ENCODE measurements at places on chromosomes 13 and 19.

- DNase-seq, result no peak
Observed at GRCh38 chr19:46265217-46265828, 31.5 kb upstream of the HIF3A start.

GRCh38 chr19:17210296-17210695 lies 4.9 kb upstream of the USE1 start:
- DNase-seq, result no peak

DNA sequence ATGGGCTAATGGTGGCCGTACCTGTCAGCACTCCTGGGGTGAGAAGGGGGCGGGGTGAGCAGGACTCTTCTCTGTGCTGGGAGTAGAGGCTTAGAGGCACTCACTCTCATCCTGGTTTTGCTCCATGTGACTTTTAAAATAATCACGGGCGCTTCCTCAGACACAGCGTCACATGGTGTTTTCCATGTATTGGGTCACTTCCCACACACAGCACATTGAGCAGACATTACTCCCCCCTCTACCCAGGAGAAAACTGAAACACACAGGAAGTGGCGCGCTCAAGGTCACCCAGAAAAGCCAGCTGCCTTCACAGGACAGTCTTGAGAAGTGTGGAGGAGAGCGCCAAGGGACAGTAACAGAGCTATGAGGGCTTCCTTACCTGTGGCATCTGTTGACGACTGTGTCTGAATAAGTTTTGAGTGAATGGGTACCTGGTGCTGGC lies 23.2 kb downstream of the SPATA13 start:
- DNase-seq, result no peak

- DNase-seq, result no peak
Observed at GRCh38 chr13:32426990-32427851, 709 bp downstream of the N4BP2L1 start.

DNA sequence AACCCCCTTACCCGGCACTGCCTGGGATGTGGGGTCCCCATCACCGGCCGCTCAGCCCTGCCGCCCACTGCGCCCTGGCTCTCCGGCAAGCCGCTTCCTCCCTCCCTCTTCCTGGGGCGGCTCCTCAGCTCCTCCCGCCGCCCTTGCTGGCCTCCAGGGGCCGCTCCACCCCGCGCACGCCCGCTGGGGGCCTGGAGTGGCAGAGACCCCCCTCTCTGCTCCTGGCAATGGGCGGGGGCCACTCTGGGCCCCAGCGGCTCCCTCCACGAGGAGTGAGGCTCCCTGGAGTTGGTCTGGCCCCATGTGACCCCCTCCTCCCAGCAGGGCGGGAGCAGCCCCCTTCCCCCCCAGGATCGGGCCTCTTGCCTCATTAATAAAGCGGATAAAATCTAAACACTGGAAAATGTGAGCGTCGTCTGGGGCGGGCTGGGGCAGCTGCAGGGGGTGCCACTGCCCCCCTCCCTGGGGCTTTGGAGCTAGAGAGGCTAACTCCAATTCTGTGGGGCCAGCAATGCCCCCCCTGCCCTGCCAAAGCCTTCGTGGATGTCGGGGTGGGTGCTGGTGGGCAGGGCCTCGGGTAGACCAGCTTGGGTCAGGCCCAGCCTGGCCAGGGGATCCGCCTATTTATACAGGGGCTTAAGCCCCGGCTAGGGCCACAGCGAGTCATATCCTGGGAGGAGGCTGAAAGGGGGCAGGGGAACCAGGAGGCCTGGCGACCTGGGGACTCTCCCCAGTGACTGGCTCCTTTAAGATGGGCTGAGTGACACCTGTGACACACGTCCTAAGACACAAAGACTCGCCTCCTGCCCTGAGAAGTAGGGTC lies at the start of gene PTGER1:
TSS of gene PTGER1 (minus strand) at position 104 of the 823 bp plus-strand sequence. CDS start 1,034 bp downstream, outside the sequence.
- DNase-seq, result no peak

DNA sequence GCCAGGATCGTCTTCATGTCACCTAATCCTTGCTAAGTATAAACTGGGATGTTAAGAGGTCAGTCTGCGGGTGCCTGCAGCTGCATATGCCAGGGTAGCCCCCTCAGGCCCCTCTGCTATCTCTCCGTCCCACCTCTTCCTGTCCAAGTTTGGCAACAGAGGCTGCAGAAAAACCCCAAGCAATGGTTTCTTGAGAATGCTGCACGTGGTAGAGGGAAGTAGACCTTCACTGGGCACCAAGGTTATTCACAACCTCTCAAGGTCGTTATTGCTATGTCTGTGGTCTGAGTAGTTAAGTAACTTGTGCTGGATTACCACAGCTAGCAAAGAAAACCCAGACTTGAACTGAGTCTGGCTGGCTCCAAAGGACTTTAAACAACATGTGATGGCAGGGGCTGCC lies 77.9 kb upstream of the XPO4 start:
- DNase-seq, result no peak

- DNase-seq, result no peak
Observed at GRCh38 chr19:38389101-38389925, 816 bp downstream of the SPRED3 start.

DNA sequence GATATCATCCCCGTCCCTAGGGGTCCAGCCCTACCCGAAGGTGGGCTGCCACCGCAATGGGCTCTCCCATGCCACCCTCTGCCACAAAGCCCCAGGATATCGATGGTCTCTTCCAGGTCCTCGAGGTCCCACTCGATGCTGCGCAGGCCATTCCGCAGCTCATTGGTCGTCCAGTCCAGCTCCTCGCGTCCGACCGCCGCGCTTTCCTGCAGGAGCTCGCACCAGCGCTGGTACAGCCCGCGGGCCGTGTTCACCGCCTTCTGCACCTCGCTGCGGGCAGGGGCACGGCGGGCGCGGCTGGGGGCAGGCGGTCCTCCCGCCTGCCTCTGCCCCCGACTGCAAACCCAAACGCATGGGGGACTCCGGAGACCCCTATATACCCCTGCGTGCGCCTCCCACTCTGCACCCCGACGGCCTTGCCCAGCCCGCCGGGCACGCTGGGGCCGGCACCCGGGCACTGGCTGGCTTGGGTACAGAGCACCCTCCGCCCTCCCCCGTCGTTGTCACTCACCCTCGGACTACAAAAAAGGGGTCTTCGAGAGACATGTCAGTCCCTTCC lies 468 bp downstream of the STX10 start:
- DNase-seq, result no peak

- no peak for DNase-seq
Observed at GRCh38 chr19:23436944-23437343, 41.7 kb upstream of the ZNF91 start.

GRCh38 chr13:18212873-18213272 lies 968.8 kb downstream of the TUBA3C start:
- no peak for DNase-seq

GRCh38 chr19:35549174-35549788 lies 3.9 kb downstream of the TMEM147 start:
- DNase-seq, result no peak

DNA sequence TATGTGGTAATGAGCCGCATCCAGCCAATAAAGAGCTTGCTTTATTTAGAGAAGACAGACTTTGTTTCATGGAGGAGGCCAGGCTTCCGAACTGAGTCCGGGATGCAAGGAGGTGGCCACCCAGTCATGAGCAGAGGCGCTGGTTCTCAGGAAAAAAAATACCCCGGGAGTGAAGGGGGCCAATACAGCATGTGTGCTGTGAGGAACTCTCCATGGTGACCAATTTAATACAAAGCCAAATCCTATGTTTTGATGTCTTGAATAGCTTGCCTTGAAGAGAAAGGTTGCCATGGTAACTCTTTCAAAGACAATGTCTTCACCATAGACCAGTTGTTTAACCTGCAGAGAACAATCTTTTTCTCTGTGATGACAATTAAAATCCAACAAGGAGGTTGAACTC lies 43.4 kb upstream of the PDCD5 start:
- no peak for DNase-seq

- DNase-seq, result no peak
Observed at GRCh38 chr13:41246969-41247680, 16.3 kb downstream of the MTRF1 start.

DNA sequence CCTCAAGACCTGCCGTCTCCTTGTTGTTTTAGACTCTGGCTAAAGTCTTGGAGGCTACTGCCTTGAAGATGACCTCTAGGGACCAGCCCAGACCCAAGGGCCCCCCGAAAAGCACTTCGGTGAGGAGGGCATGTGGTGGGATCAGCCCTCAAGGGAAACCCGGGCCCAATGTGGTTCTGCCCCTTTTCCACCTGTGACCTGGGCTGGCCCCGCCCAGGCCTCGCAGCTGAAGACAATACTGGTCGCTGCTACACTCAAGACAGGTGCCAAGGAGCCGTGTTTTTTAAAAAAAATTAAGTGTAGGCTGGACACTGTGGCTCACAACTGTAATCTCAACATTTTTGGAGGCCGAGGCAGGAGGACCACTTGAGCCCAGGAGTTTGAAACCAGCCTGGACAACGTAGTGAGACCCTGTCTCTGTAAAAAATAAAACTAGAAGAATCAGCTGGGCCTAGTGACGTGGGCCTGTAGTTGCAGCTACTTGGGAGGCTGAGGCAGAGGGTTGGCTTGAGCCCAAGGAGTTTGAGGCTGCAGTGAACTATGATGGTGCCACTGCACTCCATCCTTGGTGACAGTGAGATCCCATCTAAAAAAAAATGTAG lies 903 bp downstream of the TLE6 start:
- DNase-seq, result no peak

GRCh38 chr19:9768175-9769112 lies at the start of gene ZNF846:
TSS of gene ZNF846 (minus strand) at chr19:9768738. CDS start at chr19:9764950, 3,788 bp downstream.
- no peak for DNase-seq

DNA sequence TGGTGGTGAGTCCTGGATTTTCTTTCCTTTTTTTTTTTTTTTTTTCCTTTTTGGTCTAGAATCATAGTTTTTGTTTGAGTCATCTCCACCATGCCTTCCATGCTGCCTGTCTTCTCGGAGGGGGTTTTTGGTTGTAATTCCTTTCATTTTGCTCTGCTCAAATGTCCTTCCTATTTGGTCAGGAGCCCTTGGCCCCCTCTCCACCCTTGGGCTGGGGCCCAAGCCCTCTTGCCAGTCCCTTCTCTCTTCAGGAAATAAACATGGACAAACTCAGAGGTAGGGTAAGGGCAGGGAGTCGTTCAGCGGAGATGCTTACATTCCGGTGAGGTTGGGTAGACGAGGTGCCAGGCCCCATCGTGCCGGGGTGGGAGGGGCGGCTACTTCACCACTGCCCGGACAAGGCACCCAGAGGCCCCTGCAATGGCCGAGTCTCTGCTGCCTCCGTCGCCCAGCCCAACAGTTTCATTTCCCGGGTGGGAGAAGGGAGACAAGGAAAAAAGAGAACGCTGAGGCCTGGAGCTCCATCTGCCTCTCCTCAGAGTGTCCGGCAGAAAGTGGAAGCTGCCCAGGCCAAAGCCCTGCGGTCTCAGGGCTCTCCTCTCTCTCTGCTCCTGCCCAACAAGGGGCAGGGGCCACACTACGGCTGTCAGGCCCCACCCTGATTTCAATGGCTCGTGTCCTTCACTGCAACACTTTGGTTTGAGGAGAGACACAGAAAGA lies 12.7 kb downstream of the ZNF574 start:
- DNase-seq, result no peak

DNA sequence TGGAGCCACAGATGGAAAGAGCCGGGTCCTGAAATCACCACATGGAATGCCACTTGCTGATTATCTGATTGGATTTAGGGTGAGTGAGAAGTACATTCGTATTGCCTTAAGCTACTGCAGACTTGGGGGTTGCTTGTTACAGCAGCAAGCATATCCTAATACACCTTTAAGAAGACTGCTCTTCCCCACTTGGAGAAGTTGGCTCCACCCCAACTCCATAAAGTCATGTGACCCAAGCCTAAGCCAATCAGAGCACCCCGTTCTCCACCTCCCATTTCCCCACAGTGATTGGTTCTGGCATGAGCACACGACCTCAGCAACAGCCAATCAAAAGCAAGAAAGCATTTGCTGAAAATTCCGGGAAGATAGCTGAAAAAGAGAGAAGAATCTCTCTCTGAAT lies 23.1 kb downstream of the CACNA1A start:
- DNase-seq, result no peak

DNA sequence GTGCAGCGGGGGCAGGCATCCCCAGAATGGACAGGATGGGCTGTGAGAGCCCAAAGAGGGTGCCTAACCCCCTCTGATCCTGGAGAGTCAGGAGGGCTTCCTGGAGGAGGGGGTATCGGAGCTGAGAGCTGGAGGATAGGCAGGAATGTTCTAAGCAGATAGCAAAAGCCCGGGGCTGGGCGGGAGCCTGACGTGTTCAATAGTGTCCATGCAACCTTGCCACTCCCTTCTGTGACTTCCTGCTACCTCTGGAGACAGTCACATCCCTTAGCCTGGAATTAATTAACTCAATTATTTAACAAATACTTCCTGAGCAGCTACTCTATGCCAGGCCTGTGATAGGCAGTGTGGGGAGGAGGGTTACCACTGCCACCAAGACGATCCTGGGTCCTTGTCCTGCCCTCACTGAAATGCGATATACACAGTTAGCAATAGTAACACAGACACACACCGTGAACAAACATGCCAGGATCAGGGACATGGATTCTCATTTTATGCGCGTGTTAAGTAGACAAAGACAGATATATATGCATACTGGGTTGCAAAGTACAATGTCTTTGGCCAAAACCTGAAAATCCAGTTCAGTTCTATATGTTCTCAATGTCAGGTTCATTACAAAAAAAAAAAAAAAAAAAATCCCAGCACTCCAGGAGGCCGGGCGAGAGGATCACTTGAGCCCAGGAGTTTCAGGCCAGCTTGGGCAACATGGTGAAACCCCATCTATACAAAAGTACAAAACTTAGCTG lies 10.7 kb downstream of the AP2S1 start:
- DNase-seq, result no peak

DNA sequence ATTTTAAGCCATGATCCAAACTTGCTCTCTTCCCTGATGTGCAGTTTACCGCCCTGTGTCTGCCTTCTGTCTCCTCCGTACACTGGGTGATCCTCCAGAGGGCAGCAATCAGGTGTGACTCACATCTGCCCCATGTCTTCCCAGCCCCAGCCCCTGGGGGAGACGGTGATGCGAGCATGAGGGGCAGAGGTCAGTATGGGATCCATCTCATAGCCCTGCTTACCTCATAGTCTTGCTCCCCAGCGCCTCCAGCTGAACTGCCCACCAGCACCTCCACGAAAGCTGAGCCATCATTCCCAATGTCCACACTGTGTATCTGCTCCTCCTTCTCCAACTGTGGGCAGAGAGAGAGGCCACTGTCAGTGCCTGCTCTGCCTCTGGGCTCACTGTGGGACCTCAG lies 14.6 kb downstream of the XRCC1 start:
- no peak for DNase-seq

GRCh38 chr13:98398581-98398980 lies 178.3 kb downstream of the STK24 start:
- DNase-seq, result no peak

GRCh38 chr19:55256562-55257460 lies 2.0 kb downstream of the PPP6R1 start:
- no peak for DNase-seq

DNA sequence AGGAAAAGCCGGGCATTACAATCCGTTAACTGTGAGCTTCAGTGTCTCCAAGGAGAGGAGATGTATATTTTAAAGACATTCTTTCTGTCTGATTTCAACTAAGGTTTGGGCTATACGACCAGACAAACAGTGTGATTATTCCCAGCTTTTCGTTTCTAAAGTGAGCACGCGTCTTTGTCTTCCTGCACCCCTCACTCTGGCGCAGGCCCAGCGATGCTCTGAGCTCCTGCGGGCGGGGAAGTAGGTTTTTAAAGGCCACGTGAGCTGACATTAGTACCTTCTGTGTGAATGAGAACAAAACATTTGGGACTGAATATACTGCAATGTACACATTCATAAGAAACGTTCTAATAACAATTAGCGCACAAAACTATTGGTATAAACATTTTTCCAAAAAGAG lies 15.3 kb upstream of the RANBP3 start:
- DNase-seq, result no peak

GRCh38 chr13:29943686-29944085 lies 93.3 kb upstream of the UBL3 start:
- DNase-seq, result no peak
